Kidney (tissue), 22 donors: ENCODE measurements at places on chromosomes 2 and 18. TPM values are rescaled to one million over a fixed set of nuclear protein-coding genes. Genes with fewer than 3 reads are reported as not detected.

Gene GALNT3
- total RNA-seq = 38.6 TPM

Gene VWA3B
- 0.35 TPM for total RNA-seq

DNA sequence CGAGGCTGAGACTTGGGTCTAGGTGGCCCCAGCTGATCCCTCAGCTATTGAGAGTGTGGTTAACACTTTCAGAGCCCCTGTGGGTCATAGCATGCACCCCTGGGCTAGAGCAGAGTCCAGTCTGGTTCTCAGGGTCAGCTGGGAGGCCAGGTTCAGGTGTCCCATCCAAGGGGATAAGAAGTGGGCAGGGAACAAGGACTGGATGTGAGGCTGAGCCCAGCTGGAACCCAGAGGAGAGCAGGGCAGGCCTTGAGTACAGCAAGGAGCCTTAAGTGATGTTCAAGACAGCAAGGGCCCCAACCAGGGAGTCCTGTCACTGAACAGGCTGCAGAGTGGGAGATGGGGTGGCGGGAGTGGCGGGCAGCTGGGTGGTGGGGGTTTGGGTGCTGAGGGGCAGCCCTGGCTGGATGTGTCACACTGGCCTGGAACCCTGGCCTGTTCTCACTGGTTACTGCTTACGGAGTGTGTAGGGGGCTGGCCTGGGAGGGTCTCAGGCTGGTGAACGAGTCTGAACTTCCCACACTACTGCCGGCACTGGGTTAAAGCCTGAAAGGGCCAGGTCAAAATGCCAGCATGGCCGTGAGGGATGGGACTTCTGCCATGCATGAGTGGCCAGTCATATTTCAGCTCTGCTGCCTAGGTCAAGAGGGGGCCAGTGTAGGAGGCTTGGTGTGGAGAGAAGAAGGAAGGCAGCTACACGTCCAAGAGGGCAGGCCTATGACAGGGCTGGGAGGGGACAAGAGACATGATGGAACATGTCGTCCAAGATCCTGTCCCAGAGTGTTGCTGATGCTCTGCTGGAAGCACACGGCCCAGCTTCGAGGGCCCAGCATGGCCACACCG lies 13.6 kb downstream of the TMEM185B start:
- no peak for DNase-seq

- no peak for DNase-seq
Measured at GRCh38 chr2:215003001-215003400, 135.4 kb downstream of the ABCA12 start.

- DNase-seq = no peak
Measured at GRCh38 chr2:64348386-64349130, 105.4 kb upstream of the LGALSL start.

GRCh38 chr18:23209031-23209430 lies 73.7 kb downstream of the CABLES1 start:
- no peak for DNase-seq

Gene KLHL41
- 1.8 TPM for total RNA-seq

DNA sequence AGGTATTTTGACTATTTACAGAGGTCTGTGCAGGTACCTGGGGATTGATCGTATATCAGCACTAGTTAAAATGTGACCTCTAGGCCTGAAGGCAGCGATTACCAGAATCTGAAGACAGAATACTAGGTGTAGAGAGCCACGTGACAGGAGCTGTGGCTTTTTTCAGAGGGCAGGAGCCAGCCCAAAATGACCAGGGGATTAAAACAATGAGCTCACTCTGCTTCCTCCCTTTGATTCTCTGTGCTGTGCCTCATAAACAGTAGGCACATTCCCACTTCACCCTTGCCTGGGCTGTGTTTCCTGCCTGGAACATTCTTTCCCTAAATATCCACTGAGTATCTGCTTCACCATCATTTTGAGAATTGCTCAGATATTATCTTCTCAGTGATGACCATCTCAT lies 15.2 kb downstream of the ITGAV start:
- DNase-seq = no peak

GRCh38 chr2:24153478-24153877 lies 21.4 kb upstream of the FAM228A start:
- DNase-seq = no peak

Gene SPEG
- total RNA-seq = 26.6 TPM

DNA sequence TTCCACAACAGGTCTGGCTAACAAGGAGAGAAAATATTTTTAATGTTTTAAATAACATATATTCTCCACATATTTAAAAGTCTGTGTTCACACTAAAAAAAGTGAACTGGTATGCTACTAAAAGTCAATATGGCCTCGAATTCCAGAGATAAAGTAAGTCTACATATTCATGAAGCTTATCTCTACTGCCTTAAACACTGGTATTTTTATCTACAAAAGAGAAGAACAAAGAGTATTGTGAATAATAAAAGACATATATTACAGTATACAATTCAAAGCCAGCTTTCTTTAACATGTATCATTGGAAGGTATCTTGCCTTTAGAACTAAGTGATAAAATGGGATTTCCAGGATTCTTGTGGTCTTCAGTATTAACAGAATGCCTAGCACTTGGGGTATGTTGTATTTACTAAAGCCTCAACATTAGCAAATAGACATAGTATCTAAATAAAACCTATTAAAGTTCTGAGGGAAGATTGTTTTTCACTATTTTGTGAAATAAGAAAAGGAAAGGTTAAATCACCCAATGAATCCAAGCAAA lies 302.8 kb upstream of the CCDC68 start:
- no peak for DNase-seq

GRCh38 chr2:59622599-59623308 lies 930.7 kb downstream of the BCL11A start:
- no peak for DNase-seq

Gene STPG4
- not detected for total RNA-seq

- no peak for DNase-seq
Measured at GRCh38 chr18:22145160-22145559, 24.2 kb upstream of the GATA6 start.

DNA sequence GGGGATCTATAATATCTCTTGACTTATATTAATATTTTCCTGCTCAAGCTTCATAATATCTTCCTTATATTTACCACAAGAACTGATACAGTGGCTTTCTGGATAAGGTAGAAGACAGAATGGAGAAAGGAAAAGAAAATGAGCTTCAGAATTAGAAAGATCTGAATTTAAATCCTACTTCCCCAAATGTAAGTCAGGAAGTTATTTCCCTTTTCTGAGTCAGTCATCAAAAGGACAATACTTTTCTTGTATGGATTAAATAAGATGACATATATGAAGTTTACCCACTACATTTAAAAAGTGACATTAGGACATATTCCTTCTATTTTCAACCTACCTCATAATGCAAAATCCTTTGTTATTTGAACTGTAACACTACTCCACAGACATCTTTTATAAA lies 19.0 kb downstream of the KRCC1 start:
- DNase-seq = no peak

Gene ANKRD62
- not detected for total RNA-seq

- no peak for DNase-seq
Measured at GRCh38 chr18:32152705-32153448, 37.0 kb upstream of the MEP1B start.

Gene TACR1
- total RNA-seq = 5.1 TPM

Gene MYOM1
- 6.8 TPM for total RNA-seq

Gene DNAH7
- total RNA-seq = 15.7 TPM

Gene MRO
- 2.9 TPM for total RNA-seq

- DNase-seq = no peak
Measured at GRCh38 chr2:239113171-239113570, 265.3 kb downstream of the TWIST2 start.

Gene IL36G
- total RNA-seq = not detected

DNA sequence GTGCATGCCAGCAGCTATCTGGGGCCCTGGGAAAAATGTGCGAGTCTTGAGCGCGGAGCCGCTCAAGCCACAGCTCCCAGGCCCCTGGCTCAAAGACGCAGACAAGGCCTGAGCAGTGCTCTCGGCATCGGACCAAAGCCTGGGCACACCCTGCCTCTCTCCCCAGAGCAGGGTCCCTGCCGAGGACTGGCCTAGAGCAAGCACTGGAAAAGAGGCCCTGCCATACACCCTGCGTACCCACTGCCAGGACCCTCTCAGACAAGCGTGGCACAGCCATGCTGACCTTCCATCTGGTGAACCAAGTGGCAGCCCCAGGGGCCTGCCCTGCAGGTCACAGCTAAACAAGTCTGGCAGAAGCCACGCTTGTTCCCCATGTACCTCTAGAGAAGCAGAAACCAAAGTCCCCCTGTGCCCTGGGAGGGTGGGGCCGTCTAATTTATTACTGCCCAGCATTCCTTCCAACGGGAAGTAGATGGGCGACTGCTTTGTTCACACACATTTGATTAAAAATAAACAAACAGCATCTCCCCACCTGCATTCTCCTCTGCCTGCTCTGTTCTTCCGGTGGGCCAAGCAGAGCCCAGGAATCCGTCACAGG lies 14.0 kb downstream of the STK25 start:
- DNase-seq = no peak

DNA sequence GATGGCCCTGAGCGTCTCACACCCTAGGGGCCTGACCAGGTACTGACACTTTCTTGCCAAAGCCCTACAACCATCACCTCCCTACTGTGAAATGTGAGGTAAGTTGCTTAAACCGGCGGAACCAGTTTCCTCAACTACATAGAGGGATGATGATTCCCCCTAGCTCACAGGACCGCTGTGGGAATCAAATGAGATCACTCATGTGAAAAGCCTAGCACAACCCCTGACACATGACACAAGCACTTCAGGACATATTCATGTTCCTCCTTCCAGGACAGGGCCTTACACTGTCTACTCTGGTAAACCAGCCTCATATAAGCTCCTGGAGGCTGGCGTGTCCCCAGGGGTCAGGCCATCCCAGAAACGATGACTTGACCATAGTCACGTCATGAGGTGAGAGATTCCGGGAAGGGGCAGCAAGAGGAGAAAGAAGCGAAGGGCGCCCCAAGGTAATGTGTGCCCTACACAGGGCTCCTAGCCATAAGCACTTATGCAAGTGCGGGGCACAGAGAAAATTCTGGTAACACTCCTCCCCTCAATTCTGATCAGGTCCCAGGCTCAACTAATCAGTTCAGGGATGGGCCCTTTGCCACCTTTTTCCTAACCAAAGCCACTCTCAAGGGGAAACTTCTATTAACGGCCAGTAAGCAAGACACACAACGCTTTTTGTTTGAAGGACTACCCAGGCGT lies 49.5 kb downstream of the C2orf42 start:
- DNase-seq = peak; percentile 82

DNA sequence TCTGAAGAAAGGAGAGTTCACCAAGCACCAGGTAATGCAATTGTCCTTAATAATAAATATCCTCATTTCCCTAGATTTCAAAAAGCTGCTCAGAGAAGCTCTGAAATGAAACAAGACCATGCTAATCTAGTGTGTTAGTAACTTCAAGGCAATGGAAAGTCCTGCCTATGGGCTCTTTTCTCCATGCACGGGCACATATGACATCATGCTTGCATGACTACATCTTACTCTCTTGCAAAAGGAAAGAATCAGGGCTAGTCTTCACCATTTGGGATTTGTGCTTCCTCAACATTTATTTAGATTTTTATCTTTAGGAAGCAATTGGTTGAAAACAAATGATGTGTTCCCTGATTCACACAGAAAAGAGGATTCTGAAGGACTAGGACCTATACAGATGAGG lies 204.0 kb upstream of the POU3F3 start:
- no peak for DNase-seq

Gene DLGAP1
- 32.8 TPM for total RNA-seq

DNA sequence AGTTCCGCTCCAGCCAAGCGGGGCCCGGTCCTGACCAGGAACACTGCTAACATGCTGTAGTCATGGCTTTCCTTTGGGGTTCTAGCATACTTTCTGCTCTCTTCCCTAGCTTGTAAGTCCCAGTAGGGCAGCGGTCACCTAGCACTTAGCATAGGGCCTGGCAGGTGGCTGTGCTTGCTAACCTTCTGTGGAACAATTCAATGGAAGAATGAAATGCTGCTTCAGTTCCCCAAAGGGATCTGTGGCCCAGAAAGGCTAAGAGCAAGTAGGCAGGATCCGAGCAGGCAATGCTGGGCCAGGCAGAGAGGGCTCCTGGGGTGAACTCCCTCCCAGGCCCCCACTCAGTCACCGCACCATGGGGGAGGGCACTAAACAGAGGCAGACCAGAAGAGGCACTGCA lies 266.8 kb downstream of the CELF4 start:
- DNase-seq = peak; percentile 66

Gene GPR45
- not detected for total RNA-seq

Gene TXNDC2
- 0.16 TPM for total RNA-seq

DNA sequence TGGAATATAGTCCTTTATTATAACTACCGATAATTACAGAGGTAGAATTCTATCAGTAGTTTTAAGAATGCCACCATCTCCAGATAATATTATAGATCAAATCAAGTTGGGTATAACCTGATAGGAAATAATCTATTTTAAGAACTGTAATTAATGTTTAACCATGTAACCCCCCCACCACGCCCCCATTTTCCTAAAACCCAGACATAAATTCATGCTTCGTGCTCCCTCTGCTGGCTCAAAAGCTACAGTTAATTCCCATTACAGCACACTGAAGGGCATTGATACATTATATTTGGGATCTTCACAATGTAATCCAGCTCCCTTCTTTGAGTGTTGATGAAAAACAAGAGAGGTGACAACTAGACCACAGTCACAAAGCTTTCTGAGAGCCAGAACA lies 228.0 kb upstream of the SMAD7 start:
- DNase-seq = no peak

DNA sequence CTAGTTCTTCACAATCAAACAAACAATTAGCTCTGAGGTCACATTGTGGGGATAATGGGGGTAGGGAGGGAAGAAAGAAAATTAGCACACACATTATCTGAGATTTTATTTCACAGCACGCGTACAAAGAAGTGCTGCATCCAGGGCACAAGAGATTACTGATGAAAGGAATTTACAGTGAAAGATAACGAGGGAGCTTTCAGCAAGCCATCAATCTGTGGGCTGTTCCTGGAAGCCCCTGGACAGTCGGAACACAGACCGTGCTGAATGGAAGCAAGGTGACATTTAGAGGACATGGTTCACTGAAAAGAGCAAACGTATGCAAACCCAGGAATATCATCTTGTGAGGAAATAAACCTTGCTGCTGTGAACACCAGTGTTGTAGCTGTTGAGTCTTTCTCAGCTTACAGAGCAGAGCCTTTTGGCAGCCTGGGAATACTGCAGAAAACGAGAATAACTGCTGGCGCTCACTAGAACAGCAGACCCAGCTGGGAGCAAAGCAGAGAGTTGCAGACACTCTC lies 63.2 kb downstream of the SCG2 start:
- no peak for DNase-seq

- no peak for DNase-seq
Measured at GRCh38 chr2:167814881-167815718, 432.3 kb downstream of the STK39 start.
